CD4-positive, alpha-beta T cell treated with Interleukin-2 at 100 ng/mL for 4 hours (primary cell): ENCODE measurements at places on chromosomes 3 and 15.

GRCh38 chr3:133573629-133574194 lies at the start of gene CDV3:
TSS of gene CDV3 (plus strand) at chr3:133573686. CDS start at chr3:133574045, 359 bp downstream.
- no peak for DNase-seq

DNA sequence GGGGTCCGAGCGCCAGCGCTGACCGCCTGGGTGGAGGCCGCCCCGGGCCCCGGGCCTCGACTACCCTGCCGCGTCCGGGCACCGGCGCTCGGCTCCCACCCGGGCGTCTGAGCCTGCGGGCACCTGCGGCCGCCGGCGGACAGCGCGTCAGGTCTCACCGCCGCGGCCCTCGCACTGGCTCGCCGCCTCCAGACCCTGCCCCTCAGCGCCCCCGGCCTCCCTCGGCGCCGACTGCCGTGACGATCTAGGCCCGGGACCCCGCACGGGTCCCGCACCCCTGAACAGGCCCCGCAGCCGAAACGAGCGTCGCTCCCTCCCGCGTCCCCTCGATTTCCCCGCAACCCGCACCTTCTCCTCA lies 297 bp downstream of the PRC1 start:
- DNase-seq, result no peak

GRCh38 chr3:196627918-196628231 lies 11.6 kb upstream of the NRROS start:
- DNase-seq, result no peak

DNA sequence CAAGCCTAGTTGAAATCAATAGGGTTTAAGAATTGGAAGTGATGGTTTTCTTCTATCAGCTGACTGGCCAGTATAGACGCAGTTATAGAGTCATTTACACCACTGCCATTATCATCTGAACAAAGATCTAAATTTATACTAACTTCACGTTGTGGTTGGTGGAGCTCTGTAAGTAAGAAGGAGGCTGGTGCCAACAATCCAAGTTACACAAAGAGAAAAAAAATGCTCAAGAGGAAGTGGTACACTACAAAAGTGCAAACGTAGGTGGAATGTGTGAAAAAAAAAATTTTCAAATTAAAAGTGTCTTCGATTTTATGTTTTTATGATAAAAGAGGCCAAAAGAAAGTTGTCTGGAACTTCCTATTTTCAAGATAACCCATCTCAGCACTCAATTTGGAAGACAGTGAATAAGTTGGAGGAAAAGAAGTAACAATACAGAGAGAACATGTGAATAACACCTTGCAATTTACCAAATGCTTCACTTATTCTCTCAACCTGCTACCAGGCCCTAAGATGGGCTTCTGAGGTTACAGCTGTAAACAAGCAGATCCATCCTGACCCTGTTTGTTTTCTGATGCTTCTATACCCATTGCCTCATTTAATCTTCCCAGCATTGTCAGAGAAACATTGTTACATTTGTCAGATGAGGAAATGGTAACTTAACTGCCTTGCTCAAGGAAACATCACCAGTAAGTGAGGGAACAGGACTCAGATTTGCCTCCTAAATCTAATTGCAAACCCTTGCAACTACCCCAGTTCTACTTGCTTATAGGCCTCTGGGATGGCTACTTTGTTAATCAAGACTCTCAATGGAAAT lies 12.0 kb upstream of the TASOR start:
- DNase-seq, result peak; percentile 40

DNA sequence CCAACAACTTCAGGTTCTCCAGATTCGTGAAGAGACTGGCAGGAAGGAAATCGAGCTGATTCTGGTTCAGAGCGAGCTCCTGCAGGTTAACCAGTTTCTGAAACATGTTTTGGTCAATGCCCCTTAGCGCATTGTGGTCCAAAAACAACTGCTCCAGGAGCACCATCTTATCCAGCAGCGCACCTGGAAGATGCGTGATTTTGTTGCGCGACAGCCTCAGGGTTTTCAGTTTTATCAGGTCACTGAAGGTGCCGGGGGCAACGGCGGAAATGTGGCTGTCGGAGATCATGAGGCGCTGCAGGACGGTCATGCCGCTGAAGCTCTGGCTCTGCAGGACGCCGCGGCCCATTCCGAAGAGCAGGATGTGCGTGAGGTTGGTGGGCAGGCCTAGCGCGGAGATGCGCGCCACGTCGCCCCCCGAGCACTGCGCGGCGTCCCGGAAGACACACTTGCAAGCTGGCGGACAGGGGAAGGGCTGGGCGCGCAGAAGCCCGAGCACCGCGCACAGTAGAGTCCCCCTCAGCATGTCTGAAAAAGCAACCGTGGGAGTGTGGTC lies 1.2 kb downstream of the GP5 start:
- DNase-seq, result peak; percentile 21

DNA sequence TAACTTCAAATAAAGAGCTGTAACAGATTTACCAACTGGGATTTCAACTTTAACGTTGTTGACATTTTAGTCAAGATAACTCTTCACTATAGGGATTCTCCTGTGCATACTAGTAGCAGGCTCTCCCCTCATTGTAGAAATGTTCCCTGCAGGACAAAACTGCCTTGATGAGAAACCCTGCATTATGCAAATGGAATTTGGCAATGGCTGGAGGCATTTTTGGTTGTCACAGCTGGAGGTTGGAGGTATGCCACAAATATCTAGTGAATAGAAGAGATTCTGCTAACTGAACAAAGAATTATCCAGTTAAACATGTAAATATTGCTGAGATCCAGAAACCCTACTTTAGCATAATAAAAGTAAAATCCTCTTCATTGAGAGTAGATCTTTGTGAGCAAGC lies 928.8 kb upstream of the ALCAM start:
- no peak for DNase-seq

DNA sequence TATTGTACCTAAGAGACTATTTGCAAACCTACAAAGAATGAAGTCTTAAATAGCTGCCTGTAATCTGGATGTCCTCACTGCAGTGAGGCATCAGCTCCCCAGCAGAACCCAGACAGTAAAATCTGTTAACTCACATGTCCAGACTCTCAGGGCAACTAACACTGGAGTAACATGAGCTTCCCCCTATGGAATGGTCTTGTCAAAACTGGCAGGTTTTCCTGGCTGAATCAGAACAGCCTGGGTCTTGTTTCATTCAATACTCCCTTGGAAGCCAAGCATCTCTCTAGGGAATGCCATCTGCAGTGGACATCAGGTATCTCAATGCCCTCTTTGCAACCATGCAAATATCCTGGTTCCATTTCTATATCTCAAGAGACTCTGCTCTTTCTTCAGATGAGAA lies 24.4 kb downstream of the PTPN9 start:
- DNase-seq, result no peak
